ENCODE measurements at places on chromosomes 3 and 15.

DNA sequence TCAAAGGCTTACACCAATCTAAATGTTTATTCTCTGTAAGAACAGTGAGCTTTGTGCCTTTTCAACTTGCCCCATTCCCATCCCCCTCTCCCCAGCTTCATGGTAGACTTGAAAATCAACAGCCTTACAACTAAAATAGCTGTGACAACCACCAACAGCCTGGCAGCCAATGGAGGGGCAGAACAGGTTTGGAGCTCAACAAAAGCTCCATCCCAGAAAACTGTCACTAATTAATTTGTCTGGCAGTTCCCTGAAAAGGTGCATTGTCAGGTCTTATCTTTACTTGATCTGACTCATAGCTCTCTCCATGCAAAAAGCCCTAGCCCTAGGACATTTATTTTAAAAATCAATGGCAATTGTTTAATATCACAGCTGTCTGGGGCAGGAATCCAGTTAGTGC, 22.6 kb downstream of the MTHFS start:
- peak; percentile 14 for DNase-seq

GRCh38 chr15:92392462-92392861, 1.2 kb upstream of the ST8SIA2 start:
- DNase-seq, result no peak

DNA sequence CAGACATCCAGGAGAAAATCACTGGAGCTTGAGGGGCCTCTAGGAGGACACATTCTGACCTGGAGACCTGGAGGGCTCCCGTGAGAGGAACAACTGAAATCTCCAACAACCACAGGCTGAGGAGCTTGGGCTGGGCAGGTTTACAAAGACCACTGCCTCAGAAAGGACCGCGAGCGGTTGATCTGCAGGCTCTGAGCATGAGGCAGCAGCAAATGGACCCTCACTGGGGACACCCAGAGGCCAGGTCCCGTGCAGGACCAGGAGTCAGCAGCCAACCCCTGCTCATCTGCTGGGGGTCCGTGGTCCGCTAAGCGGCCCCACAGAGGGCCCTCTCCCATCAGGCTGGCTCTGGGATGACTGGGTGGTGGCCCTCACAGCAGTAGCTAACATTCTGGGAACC, 10.5 kb upstream of the EPHB3 start:
- no peak for DNase-seq

- DNase-seq, result peak; percentile 36
These were observed 234.9 kb upstream of the LMCD1 start for GRCh38 chr3:8266730-8267131.

DNA sequence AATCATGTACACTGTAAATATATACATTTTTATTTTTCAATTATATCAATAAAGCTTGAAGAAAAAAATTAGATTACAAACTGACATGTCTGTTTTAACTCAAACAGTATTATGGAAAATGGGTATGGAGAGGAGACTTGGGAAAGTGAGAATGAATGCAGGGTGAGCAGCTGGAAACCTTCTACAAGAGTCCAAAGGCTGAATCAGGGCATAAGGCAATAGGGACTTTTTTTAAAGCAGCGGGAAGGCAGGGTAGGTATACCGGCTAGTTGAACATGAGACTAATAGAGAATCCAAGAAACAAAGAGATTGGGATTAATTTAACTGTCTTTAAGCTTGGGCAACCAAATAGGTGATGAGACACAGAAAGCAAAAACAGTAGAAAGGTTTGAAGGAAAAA, 145.3 kb downstream of the NR1I2 start:
- DNase-seq, result no peak

GRCh38 chr15:71279757-71280141, 164.5 kb downstream of the THSD4 start:
- DNase-seq, result no peak

GRCh38 chr15:22227411-22228100, 147.2 kb downstream of the OR4M2 start:
- DNase-seq, result no peak

- no peak for DNase-seq
These were observed 17.5 kb upstream of the NMD3 start for GRCh38 chr3:161203485-161204098.

DNA sequence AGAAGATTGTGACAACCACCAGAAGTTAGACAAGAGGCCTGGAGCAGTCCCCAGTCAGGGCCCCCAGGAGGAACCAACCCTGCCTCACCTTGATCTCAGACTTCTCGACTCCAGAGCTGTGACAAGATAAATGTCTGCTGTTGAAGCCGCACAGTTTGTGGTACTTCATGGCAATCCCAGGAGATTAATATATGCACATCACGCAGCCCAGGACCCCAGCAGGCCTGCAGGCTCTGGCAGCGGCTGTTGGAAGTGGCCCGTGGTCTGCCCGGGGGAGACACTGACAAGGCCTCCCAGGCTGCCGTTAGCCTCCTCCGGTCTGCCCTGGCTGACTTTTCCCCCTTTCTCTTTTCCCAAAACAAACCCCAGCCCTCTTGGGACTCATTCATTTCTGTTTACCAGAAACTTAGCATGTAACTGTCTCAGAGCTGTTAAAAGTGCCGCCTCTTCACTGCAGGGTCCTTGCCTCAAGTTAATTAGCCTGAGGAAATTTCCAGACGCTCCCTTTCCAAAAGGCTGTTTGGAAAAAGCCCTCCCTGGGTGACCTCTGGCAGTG, 183.5 kb upstream of the LYSMD4 start:
- DNase-seq, result no peak

DNA sequence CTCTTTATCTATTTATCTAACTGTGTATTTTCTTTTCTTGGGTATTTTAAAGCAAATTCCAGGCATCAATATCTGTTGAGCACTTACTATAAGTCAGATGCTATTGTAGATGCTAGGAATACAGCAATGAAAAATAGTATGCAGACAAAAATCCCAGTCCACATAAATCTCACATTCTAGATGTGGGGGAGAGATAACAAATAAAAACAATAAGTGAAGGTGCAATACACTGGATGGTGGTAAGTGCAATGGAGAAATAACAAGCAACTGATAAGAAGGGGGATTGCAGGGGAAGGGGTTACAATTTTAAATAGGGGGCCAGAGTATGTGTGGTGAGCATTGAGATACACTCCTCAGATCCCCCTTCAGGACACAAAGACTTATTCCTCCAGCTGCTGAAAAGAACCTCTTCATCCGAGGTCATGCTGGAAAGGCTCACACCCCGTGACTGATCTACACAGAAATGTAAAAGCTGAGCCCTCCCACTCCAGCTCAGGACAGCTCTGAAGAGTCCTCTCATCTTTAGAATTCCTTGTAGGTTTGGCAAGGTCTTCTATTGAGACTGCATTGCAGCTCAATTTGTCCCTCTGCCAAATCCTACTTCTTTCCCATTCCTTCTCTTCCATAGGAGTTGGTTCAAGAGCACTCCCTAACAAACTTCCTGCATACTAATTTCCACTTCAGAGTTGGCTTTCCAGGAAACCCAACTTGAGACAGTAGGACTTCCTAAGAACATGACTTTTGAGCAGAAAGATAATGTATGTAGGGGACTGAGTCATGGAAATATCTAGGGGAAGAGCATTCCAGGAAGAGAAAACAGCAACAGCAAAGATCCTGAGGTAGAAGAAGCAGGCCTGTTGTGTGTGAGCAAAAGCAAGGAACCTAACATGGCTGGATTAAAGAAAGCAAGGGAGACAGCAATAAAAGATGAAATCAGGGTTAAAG, 8.1 kb upstream of the SCG3 start:
- DNase-seq, result no peak

GRCh38 chr3:160720123-160720746, 35.8 kb upstream of the PPM1L start:
- no peak for DNase-seq

- DNase-seq, result no peak
These were observed 491.1 kb upstream of the NR2F2 start for GRCh38 chr15:95839367-95839782.

DNA sequence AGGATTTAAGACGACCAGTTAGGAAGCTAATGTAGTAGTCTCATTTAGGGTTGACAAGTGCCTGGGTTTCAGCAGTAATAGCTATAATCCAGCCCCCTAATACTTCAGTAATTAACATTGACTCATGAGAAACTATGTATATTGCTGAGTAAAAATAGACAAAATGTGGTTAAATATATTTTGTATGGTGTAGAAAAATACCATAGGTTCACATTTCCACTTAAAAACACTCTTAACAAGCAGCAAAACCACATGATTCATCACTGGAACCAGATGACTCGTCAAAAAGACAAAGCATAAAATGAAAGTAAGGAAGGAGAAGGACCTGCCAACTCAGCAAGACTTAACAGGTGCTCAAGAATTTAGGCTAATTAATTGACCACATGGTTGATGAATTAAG, 288.9 kb downstream of the EFHB start:
- peak; percentile 9 for DNase-seq

DNA sequence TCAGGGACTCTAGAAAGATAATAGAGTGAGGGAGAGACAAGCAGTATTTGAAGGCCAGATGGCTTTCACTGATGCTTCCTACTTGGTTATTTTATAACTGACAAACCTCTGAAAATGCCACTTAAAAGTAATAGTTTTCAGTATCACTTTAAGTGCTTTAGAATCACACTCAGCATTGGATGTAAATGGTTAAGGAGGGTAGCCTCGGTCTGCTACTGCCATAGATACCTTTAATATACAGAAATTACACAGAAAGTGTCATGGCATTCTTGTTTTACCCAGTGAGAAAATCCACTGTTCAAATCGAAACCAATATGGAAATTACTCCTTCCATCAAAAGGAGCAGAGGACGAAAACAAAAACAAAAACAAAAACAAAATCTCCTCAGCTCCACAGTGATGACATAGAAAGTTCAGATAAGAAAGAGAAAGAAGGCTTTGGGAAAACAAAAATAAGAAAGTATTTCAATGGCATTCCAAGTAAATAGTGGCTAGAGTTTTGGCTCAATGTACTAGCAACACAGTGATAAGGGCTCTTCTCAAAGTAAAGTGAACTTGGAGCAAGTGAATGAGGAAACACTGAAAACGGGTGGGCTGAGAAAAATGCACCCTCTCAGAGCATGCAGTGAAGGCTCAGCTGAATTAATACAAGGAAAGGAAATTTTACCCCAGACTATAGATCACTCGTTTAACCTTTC, 43.2 kb upstream of the CD47 start:
- DNase-seq, result no peak

GRCh38 chr15:50137330-50137761, 18.3 kb upstream of the ATP8B4 start:
- DNase-seq, result peak; percentile 52

DNA sequence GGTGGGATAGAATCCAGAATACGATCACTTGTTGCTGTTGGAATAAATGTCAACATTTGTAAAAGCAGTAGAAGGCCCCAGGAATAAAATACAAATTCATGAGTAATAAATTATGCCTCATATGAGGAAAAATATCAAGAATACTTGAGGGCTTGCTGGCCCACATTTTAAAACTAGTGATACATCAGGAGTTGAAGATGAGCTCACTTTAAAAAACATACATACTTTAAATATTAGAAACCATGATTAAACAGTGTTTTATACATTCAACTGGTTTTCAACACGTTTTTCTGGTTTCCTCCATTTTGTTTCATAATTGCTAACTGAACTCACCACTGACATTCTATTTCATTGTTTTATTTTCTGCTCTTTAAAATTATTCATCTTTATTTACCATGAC, 141.4 kb downstream of the TFG start:
- DNase-seq, result no peak

DNA sequence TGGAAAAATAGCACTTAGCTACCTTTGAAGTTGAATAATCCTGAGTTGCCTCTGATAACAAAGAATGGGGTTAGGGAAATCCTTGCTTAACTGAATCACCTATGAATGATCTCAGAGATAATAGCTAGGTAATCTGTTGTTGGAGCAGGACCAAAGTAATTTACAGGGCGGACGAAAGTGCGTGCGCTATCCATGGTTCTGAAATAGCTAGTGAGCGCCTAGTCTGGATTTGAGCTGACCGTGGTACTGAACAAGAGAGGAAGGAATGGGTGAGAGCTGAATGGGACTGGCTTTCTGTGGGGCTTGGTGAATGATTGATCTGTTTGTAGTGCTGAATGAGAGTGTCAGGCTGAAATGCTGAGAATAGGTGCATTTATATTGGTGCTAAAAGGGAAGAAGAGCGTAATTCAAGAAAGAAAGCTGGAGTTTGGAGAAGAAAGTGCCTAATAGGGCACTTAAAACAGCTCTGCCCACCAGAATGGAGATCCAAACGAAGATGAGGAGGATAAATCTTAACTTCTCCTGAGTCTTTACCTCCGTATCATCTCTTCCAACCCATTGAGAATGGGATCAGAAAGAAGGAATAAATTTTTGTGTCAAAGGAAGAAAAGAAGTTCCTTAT, 10.1 kb downstream of the SCN10A start:
- DNase-seq, result peak; percentile 77

GRCh38 chr15:51909584-51909983, 62.0 kb downstream of the LEO1 start:
- DNase-seq, result no peak

DNA sequence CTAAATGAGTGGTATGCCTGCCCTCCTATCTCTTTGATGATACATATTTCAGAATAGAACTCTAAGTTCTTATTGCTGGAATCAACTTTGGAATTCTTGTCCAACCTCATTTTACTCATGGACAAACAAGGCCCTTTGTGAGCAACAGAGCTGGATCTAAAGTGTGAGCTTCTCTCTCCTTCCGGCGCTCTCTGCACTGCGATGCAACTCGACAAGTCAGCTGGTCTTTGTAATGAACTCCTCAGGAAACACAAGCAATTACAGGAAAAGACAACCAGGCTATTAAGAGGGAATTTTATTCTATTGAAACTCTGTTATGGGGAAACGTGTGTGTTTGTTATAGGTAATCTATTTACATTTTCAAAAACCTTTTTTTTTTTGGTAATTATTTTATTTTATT, 20.3 kb upstream of the NRROS start:
- DNase-seq, result no peak

DNA sequence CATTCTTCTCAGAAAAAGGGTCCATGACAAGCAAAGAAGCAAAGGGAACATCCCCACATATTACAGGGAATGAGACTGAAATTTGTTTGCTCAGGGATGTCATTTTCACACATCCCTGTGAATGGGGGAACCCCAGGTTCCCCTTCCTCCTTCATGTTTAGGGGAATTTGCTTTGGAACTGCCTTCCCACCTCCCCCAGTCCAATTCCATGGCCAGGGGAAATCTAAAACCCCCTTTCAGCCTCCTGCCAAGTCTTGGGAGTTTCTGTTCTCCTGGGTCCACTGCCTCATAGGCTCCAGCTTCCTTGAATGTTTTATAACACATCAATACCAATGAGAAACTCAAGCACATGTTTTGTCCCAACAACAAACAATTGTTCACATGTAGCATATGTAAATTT, 297.5 kb upstream of the CTNNB1 start:
- DNase-seq, result no peak

- DNase-seq, result peak; percentile 86
These were observed at the start of gene GRAMD2A for GRCh38 chr15:72197460-72198355. Gene GRAMD2A, minus strand, starts transcription at chr15:72197787.

All from urothelium cell line (cell line).